ENCODE measurements at places on chromosomes 11 and 22.

GRCh38 chr11:72996959-72997358, 145.2 kb downstream of the FCHSD2 start:
- DNase-seq = no peak

DNA sequence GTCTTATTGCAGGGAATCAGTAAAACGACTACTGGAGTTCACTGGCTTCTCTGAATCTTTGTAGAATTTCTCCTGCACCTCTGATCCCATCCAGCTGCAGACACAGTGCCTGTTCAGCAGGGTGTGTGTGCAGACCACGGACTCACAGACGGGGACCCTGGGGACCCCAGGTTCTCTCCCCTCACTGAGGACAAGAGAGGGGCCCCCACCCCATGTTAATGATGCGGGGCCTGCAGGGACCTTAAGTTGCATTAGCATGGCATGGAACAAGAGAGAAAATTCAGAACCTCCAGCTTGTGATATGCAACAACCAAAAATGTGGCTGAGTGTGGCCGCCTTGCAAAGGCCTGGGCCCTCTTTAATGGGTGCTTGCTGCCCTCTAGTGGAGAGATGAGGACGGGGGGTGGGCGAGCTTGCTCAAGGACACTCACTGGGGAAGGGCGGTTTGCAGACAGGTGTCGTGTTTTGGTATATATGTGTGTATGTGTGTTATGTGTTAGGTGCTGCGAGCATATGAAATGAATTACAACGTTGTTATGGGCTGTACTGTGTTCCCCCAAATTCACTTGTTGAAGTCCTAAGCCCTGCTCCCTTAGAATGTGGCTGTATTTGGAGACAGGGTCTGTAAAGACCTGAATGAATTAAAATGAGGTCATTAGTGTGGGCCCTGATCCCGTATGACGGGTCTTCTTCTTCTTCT, 84.4 kb upstream of the SEPTIN5 start:
- DNase-seq = peak; percentile 80

GRCh38 chr11:116543911-116544475, 228.8 kb downstream of the BUD13 start:
- peak; percentile 7 for DNase-seq

DNA sequence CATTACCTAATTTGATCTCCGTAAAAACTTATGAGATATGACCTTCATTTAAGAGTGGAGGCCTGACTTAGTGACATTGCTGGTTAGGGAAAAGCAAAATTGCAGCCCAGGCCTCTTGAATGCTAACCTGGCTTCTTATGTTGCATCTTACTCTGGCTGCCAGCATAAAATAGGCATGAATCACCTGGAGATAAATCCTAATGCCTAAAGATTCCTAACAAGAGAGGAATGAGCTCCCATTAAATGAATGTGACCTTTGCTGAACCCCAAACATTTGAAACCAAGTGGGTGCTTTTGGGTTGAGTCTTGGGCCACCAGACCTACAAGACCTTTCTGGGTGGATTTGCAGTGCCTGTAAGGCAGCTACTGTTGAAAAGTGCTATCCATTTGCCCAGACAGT, 1145.6 kb upstream of the TENM4 start:
- no peak for DNase-seq

DNA sequence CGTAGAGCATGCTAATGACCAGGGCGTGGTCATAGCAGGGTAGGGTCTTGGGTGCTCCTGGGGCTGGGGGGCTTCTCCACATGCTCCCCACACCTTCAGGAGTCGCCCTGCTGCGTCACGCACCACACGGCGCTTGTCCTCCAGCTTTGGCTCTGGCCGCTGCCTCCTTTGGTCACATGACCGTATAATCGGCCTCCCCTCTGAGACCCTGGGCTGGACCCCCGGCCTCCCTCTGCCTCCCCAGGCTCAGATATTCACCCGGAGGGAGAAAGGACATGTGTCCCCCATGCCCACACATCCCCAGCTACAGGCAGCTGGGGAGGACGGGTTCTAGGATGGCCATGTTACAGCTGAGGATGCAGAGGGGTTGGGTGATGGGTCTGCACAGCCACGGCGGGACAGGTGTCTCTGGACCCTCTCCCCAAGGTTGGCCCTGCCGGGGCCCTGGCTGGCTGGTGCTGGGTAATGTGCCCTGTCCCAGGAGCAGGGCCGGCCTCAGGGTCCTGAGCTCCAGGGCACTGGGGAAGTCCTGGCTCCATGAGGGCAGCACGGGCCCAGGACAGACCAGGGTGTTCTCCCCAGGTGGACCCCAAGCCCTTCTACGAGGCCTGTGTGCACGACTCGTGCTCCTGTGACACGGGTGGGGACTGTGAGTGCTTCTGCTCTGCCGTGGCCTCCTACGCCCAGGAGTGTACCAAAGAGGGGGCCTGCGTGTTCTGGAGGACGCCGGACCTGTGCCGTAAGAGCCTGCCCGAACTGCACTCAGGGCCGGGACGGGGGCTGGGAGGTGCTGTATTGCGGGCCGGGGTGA, 14.5 kb downstream of the MUC2 start:
- DNase-seq = no peak

DNA sequence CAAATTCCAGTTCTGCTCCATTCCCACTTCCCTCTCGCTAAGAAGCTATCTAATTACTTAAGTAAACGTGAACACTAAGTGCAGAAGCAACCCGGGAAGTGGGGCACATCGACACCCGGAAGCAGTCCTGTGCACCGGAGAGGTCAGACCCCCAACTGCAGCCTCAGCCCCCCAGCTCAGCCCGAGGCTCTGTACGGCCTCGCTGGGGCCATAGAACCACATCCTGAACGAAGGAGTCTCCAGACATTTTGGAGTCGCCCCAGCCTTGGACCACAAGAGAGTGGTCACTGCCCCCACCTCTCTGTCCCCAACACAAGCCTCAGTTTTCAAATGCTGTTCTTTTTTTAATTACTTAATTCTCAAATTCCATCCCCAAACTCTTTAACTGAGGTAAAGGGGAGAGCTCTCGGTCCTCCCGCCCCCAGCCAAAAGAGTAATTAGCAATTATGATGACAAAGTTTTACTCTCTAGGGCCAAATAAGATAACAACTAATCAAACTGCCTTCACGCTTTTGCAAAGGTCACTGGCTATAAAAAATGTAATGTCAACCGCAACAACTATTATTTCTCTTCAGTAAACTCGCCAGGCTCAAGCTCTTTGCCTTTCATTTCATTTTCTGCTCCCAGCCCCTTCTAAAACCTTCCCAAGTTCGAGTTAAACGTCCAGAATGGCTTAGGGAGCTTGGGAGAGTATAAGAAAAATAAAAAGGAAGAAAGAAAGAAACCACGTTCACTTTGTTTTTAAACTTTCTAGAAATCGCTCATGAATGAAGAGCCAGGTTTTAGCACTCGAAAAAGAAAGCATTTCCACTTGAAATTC, 2.2 kb downstream of the PAX6 start:
- no peak for DNase-seq

- DNase-seq = peak; percentile 38
Measured at GRCh38 chr11:69215784-69216415, 60.2 kb downstream of the SMIM38 start.

Data from Caco-2 (cell line).